A172 (cell line): ENCODE measurements at places on chromosomes 1 and 21. TPM values are rescaled to one million over a fixed set of nuclear protein-coding genes. Genes with fewer than 3 reads are reported as not detected.
A peak's percentile ranks its signal among the peaks of the same experiment; 100 is the strongest.

The NR5A2 gene
- 0.03 TPM in 1 of 2 replicates, not detected in the other for total RNA-seq

The THBS3 gene
- 11.3 and 24.6 TPM in 2 replicates for total RNA-seq

The ACTL8 gene
- total RNA-seq = not detected in 2 replicates

The PGBD5 gene
- 2.2 and 2.5 TPM in 2 replicates for total RNA-seq

The MPC2 gene
- 112 and 161 TPM in 2 replicates for total RNA-seq

The FTCD gene
- total RNA-seq = 0.45 TPM in 1 of 2 replicates, not detected in the other

The LORICRIN gene
- total RNA-seq = not detected in 2 replicates

The LCE1E gene
- not detected in 2 replicates for total RNA-seq

The MTARC1 gene
- total RNA-seq = not detected in 2 replicates

- no peak for DNase-seq
Observed at GRCh38 chr1:232980355-232980978, 30.1 kb downstream of the NTPCR start.

DNA sequence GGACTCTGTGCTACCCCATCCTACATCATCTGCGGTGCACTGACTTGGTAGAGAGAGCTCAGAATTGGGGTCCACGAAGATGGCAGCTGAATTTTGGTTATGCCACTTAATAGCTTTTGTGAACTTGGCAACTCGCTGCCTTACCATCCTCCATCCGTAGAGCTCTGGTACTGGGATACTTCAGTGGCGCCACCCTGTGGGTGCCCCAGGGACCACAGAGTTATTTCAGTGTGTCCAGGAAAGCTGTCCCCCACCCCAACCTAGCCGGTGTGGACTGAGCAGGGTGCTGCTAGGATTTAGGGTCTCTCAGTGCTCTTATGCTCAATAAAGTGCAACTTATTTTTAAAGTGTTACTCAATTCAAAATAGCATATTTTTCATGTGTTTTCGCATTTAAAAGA, 9.0 kb upstream of the USF1 start:
- DNase-seq = no peak

DNA sequence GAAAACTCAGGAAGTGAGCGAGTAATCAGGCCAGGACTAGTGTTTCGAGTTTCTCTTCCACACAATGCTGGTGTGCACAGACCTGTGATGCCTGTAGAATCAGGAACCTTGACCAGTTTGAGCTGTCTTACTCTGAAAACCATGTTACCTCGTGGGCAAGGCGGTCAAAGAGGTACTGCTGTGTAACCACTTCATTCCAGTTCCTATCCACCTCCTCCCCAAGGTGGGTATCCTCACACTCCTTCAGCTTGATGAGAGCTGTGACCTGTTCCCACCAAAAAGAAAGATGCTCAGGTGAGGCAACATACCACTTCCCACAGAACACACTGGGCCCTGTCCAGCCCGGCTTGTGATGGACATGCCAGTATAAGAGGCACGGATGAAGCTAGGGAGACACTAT, 88.1 kb downstream of the NRDC start:
- DNase-seq = no peak

- no peak for DNase-seq
Observed at GRCh38 chr1:81125672-81126071, 675.1 kb upstream of the ADGRL2 start.

- DNase-seq = no peak
Observed at GRCh38 chr1:169610858-169611257, 19.1 kb downstream of the SELP start.

- DNase-seq = no peak
Observed at GRCh38 chr21:34302521-34302920, 61.3 kb upstream of the KCNE2 start.

DNA sequence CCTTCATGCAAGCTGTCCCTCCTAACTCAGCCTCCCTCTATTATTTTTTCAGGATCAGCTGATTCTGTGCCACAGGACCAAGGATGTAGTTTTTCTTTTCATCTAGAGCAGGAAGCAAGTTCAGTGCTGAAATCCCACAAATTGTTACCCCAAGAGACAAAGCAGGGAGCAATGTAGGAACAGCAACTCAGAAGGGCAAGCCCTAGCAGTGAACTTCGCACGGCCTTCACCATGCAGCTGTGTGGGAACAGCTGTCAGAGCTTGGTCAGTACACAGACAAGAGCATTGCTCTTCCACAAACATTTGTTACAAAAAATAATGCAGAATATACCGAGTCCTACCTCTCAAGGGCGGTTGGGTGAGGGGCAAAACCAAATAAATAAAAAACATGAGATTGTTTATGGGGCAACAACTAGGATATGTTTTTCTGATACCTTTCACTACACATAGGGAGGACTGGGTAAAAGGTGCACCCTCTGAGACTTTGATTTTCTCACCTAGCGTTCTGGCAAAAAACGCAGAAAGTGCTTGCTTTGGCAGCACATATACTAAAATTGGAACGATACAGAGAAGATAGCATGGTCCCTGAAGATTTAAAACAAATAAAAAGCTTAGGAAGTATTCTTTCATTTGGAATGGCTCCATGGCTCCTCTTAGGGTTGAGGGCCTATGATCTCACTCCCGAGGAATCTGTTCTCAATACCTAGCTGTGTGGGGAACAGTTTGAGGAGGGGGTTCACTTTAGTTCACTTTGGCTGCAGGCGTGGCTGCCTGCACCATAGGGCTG, 37.1 kb upstream of the ANGPTL7 start:
- DNase-seq = no peak

DNA sequence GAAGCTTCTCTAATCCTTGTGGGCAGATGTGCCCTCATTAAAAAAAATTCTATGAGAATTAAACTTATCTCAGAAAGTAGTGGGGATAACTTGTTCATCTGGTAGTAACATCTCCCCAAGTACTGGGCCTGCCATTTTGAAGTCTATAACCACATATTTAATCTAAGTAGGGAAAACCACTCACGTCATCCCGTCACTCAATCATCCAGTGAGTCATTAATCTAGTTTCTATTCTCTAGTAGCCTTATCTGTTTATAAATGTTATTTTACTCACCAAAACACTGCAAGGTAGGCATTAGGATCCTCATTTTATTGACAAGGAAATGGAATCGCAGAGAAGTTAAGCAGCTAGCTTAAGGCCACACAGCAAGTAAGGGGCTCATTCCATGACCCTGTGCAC, 221.9 kb downstream of the ATG4C start:
- DNase-seq = no peak

DNA sequence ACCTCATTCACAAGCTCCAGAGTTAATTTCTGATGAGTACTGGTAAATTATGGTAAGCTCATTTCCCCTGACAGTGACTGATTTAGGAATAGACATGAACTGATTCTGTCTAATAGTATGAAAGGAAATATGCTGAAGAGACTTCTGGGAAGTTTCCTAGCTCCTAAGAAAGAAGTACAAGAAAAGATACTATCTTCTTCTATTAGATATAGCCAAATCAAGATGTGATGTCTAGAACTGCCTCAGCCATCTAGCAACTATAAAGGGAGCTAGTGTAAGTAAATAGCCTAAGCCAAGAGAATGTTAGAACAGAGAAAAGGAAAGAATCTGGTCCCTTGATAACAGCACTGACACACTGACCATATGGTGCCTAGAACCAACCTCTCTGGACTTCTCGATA, 10.7 kb upstream of the PHTF1 start:
- no peak for DNase-seq

DNA sequence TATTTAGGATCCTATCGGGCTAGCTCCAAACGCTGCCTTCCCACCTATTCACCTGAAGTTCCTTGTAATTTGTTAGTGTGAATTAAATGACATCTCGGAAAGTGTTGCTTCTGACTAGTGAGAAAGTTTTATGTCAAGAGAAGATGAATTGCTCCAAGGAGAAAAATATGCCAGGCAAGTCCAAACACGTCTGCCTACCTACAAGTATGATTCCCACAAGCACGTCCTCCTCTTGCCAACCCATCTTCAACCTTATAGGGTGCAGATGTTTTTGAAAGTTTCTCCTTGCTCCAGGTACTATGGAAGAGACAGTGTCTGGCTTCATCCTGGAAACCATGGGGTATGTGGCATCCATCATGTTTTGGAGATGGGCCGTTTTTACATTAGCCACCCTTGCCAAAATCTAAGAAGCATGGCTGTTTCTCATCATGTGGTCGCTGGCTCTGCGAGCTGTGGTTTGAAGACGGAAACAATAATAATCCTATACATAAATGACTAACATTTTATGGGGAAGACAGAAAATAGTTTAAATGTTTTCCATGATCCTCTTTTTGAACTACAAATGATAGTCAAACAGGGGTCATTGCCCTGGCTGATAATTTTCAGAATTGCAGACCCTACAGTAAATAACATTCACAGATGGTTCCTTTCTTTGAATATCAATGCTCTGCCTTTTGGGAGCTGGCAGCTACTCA, 505.8 kb downstream of the SMYD3 start:
- DNase-seq = peak; percentile 79

- DNase-seq = peak; percentile 93
Observed at GRCh38 chr21:15293240-15293639, 228.4 kb upstream of the NRIP1 start.

- no peak for DNase-seq
Observed at GRCh38 chr1:27931759-27932158, 3.0 kb upstream of the SMPDL3B start.

DNA sequence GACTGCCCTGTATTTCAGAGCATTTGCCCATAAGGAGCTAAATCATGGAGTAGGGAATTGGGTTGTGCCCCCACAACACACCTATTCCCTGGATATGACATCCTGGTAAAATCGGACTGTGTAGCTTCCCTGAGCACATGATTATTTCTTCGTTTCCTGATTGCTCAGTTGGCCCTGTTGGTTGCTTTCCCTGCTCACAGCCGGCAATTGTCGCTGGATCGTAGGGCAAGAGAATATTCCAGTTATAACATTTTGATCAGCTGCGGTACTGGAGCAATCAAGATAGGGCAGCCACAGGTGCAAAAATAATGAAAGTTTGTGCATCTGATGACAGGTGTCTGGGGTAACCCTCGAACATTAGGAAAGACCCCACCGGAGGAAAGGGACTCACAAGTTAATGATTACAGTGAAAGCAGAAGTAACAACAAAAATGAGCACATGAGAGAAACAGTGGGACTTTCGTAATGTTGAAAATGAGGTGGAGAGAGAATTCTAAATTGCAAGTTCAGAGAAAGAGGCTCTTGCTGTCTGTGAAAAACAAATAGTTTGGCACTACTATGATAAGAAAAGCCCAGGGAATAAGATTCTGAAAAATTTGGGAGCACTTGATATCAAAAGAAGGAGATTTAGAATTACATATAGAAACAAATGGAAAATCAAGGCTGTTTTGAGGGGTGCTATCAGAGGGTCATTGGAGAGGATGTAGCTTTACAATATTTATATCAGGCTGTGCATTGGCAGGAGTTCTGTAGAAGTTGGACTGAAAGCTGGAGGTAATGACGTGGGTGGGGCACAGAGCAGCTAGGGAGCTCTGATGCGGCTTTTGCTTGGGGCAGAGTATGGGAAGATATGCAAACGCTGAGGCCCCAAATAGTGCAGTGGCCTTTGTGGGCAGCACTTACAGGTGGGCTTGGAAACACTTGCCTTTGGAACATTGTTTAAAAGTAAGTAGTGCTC, at the start of gene MAB21L3:
MAB21L3 (plus strand) TSS at position 833 of the 957 bp plus-strand sequence. CDS start 1,217 bp downstream, outside the sequence.
- DNase-seq = no peak

- DNase-seq = no peak
Observed at GRCh38 chr1:196531737-196532524, 76.3 kb downstream of the KCNT2 start.

DNA sequence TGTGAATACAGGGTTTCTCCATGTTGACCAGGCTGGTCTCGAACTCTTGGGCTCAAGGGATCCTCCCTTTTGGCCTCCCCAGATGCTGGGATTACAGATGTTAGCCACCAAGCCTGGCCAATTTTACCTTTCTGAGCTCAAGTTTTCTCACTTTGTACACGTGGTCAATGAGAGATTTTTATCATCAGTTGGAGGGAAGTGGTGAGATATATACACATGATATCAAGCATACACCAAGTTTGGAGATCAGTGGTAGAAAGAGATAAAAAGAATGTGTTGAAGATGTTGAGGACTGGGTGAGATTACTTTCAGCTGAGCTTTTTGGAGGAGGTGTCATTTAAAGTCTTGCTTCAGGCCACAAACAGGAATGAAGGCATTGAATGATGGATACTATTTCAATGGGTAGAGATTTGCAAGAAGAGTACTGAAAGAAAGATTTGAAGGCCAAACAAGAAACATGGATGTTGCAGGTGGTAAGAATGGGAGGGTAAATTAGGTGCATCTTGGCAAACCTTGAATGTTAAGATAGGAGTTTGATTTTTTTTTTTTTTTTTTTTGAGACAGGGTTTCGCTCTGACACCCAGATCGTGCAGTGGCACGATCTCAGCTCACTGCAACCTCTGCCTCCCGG, 3.0 kb upstream of the SESN2 start:
- DNase-seq = no peak

- DNase-seq = no peak
Observed at GRCh38 chr1:158494796-158495195, 22.8 kb downstream of the OR10R2 start.

- no peak for DNase-seq
Observed at GRCh38 chr1:63884486-63884885, 110.7 kb downstream of the ROR1 start.

DNA sequence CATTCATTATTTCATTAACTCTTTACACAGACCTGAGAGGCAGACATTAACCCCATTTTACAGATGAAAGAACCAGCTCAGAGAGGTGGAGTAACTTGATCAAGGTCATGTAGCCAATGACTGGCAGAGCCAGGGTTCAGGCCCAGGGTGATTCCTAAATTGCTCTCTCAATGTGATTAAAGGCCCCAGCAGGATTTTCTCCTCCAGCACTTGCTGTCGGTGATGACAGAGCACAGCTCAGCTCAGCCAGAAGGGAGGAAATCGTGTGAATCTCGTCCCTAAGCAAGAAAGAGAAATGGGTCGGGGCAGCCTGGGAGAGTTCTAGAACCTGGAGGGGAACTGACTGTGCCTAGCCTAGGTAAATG, 19.5 kb upstream of the RNF19B start:
- DNase-seq = no peak

DNA sequence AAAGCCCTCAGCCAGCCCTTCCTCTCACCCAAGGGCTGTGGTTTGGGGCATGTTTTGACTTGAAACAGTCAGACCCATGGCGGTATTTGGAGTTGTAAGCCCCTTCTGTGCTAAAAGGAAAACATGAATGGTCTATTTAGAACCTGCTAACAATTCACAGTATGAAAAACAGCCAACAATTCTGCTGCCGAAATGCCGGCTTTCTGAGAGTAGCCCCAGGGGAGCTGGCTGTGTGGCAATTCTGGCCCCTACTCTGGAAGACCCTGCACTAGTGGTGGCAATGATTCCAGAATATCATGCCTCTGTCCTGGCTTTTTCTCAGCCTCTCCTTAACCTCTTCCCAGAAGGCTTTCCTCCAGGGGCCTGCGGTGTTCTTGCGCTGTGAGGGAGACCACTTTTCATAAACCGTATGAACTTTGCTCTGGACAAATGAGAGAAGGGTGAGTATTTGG, 118.7 kb downstream of the EDEM3 start:
- no peak for DNase-seq
